Cerebellar nuclear complex (tissue), 1 donor: ENCODE measurements at places on chromosomes 5 and 9.

GRCh38 chr9:15469406-15469805 lies 41.4 kb downstream of the PSIP1 start:
- DNase-seq: no peak

DNA sequence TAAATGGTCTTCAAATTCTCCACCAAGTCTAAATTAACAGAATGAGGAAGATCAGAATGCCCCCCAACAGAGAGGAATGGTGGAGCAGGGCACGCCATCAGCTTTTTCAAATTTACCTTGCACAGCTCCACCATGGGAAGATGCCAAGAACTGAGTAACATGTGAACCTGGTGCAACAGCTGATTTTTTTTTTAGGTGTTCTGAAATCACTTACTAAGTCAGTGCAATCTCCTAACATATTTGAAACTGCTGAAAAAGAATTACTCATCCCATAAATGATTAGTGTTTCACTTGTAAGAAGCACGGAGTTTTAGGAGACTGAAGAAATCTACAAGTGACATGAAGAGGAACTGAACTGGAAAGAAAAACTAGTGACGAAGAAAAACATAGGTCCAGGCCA lies 5.1 kb downstream of the TMEM245 start:
- DNase-seq: no peak

DNA sequence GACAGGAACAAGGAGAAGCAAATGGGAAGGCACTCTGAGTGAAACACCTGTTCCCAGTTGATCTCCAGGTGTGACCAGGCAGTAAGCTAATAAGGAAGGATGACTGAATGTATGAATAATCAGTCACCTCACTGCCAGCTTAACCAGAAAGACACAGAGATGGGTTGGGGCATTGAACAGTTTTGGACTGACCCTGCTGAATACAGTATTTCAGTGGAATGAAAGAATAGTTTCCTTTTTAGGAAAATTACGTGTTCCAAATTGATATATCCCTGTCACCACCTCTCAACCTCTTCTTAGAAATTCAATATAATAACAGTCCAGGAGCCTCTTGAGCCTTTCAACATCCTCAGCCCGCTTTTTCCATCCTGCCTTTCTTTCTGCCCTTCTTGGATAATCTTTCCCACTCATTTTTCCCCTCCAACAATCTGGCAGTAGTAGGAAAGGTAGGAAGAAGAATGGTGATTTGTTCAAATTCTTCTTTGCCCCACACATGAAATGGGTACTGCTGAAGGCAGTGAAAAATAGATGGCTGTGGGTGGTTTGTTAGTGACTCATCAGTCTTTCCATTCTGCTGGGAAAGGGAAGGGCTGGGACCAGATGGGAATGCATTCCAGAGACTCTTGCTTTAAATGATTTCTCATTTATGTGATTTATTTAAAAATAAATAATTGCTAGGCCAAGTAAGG lies 117.9 kb downstream of the ZSWIM6 start:
- no peak for DNase-seq

GRCh38 chr5:54785729-54786591 lies 199.4 kb downstream of the ESM1 start:
- no peak for DNase-seq

DNA sequence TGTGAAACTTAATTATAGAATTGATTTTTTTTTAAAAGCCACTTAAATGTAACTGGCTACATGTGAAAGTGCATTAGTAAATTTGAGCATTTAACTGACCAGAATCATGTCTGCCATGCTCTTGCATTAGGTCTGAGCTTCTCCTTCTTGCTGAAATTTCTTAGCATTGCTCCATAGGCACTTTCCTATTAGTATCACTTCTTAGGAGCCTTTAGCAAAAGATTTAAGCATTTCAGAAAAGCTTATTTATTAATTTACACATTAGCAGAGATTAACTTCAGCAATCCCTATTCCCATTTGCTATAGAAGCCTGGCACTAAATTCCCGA lies 211.0 kb downstream of the SNX18 start:
- no peak for DNase-seq

DNA sequence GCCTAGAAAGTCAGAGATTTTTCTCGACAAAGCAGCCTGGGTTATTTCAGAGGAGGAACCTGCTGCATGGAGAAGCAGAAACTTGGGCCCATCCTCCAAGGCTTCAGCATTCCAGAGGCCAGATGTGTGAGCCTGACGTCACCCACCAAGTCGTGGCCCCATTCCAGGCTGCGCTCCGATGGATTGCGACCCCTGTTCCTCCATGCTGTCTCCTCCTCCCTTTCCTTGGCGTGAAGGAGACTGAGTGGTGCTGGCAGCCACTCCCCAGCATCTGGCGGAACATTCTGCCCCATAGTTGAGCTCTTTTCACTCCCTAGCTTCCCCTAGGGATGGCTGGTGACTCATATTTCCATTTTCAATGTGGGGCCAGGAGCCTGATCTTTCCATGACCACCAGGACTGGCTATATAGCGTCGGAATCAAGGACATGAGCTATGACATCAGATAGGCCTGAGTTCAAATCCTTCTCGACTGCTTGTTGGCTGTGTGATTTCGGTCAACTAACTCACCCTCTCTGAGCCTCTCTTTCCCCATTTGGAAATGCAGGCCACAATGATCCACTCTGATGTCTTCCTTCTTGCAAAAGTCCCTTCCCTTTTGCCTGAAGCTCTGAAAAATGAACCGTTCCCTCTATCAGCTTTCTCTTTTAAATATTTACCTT lies 24.5 kb upstream of the DUSP1 start:
- DNase-seq: no peak

GRCh38 chr9:84371737-84372136 lies 31.2 kb upstream of the SLC28A3 start:
- no peak for DNase-seq

DNA sequence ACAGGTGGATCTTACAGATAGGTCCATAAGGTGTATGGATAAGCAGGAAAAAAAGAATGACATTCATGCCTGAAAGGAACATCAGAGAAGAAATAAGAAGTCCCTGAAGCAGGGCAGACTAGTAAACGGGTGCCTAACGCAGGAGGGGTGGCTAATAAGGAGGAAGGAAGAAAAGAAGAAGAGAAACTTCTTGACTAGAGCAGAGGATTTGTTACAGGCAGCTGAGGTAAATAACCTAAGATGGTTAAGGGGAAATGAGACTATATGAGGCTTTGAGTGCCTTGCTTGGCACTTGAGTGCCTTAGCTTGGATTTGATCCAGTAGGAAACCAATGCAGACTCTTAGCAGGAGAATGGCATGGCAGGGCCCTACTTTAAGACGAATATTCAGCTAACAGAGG lies 313.5 kb upstream of the PDE4D start:
- no peak for DNase-seq

- DNase-seq: no peak
These were observed 470.1 kb downstream of the IRX1 start for GRCh38 chr5:4065472-4066320.

GRCh38 chr5:72539038-72539437 lies 31.8 kb upstream of the ZNF366 start:
- no peak for DNase-seq

GRCh38 chr5:543755-544674 lies 19.8 kb upstream of the SLC9A3 start:
- no peak for DNase-seq

DNA sequence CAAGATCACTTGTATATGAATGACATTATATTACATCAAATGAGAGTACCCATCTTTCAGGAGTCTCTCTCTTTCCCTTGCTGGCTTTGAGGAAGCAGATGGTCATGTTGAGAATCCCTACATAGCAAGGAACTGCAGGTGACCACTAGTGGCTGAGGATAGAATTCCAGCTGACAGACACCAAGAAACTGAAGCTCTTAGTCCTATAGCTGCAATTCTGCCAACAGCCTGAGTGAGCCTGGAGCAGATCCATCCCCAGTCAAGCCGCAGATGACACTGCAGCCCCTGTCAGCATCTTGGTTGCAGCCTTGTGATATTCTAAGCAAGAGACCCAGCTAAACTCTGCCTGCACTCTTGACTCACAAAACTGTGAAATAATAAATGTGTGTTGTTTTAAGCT lies 531.5 kb downstream of the CSNK1G3 start:
- DNase-seq: no peak

DNA sequence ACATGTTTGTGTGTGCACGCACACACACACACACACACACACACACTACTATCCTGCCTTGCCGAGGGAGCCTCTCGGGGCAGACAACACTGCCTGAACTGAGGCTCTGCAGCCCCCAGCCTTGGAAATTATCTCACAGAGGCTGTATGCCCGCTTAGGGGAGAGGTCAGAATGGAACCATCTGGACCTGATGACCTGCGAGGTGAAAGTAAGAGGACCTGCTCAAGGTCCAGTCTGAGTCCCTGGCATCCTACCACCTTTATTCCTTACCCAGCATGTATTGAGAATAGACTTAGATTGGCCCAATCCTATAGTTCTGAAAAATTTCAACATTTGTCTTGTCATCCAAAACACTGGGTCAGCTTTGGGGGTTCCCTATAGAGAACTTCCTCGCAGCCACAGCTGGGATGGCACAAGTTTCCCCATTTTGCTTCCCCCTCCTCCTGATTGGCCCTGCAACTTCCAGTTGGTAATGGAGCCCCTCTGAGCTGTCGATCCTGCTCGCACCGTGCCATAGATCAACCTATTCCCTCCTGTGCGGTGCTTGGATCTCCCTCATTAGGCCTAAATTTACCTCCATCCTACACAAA lies 10.2 kb downstream of the MVB12B start:
- DNase-seq: no peak
